ENCODE measurements at places on chromosomes 1 and 21.

GRCh38 chr1:5651964-5652821 is 340.0 kb downstream of the NPHP4 start:
- DNase-seq = no peak

- no peak for DNase-seq
Observed at GRCh38 chr1:233245191-233245765, 50.2 kb downstream of the PCNX2 start.

GRCh38 chr21:45602106-45602505 is 41.4 kb upstream of the PCBP3 start:
- no peak for DNase-seq

DNA sequence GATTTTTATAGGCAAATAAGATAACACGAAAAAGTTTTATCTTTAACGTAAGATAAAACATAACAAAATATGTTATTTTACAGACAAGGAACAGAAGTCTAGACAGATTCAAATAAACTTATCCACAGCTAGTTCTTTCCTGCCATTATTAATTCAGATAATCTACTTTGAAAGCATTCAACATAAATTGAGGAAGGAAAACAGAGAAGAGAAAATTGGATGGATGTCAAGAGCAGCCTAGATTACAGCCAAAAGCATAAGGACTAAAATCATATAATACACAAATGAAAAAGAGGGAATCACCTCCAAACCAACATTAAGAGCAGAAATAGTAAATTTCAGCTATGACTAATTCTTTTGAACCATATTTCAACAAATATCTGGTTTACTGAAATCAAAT is 15.5 kb downstream of the TRIM33 start:
- no peak for DNase-seq

GRCh38 chr1:5481889-5482288 is 510.3 kb downstream of the NPHP4 start:
- DNase-seq = peak; percentile 13

GRCh38 chr1:240611228-240611618 is 732 bp downstream of the GREM2 start:
- DNase-seq = no peak

GRCh38 chr1:228974273-228974672 is 239.0 kb downstream of the RHOU start:
- DNase-seq = no peak

DNA sequence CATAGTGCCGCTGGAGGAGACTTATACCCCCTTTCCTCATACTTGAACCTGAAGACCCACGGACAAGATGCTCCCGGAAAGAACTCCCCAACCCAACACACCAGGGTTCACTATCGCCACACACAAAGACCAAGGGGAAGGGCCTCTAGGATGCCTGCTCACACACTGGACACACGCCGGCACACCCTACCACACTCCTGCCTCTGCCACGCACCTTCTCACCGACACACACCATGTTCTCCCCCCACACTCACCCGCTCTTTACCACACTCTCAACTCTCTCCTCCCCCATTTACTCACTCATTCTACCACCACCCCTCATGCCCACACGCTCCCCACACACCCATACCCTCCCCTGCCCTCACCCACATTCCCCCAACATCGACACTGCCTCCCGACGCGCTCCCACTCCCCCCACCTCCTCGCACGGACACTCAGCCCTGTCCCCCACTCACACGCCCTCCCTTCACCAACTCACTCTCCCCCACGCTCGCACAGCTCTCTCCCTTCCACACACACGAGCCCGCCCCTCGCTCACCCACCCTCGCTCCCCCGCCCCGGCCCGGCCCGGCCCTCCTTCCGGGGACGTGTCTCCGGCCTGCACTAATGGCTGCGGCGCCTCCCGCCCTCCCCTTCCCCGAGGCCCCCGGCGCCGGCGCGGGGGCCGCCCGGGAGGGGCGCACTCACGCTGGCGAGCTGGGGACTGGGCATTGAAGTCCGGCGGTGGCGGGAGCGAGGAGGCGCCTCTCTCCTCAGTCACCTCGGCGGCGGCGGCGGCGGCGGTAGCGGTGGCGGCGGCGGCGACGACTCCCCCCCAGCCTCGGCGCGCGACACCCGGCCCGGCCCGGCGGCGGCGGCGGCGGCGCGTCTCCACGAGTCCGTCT is 626 bp downstream of the PTP4A2 start:
- DNase-seq = no peak

- DNase-seq = no peak
Observed at GRCh38 chr1:245953876-245954660, 553.0 kb downstream of the SMYD3 start.

- no peak for DNase-seq
Observed at GRCh38 chr1:213767683-213768082, 220.1 kb upstream of the PROX1 start.

GRCh38 chr21:45004481-45005247 is 64.8 kb downstream of the SLX9 start:
- no peak for DNase-seq

DNA sequence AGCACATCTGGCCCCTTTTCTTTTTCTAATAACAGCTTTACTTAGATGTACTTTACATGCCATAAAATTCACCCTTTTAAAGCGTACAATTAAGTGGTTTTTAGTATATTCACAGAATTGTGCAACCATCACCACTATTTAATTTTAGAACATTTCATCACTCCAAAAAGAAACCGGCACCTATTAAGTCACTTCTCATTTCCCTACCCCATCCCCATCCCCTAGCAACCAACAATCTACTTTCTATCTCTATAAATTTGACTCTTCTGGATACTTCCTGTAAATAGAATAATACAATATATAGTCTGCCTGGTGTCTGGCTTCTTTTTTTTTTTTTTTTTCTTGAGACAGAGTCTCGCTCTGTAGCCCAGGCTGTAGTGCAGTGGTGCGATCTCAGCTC is 59.5 kb upstream of the ENAH start:
- no peak for DNase-seq

DNA sequence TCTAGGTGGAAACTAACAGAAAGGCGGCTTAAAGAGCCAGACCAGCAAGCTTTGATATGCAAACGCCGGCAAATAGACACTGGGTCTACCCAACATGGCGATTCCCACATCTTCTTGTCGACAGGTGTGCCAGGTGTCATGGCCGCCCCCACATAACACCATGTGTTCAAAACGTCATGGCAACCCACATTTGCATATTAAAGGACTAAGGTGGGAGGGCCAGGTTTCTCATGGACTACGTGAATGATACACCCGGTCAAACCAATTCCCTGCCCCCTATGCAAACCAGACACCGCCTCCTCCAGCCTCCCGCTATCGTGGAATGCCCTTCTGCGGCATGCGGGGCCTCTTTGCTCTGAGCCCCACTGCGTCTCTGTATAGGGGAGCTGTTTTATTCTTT is 41.3 kb downstream of the ICOSLG start:
- DNase-seq = no peak

DNA sequence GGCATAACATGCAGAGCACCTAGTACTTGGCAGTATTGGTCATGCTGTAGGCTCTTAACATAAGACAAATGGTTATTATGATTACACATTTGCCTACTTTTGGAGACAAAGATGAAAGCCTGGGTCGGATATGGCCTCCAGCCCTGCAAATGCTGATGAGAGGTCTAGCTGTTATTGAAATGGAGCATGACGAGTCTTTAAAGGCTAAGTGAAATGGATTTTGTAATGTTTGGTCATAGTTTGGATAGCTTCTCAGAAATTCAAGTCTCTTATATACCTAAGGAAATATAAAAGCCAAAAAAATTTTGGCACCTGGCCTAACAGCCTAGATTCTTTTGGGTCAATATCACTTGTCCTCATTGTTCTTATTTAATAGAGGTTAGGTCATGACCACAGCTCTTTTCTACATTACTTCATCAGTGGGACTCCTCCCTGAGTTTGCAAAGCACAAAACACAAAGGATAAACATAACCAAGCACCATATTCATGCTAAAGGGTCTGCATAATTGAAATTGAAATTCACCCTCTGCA is 69.2 kb upstream of the WLS start:
- DNase-seq = no peak

GRCh38 chr1:47738560-47739182 is 258.5 kb downstream of the TRABD2B start:
- DNase-seq = peak; percentile 12

DNA sequence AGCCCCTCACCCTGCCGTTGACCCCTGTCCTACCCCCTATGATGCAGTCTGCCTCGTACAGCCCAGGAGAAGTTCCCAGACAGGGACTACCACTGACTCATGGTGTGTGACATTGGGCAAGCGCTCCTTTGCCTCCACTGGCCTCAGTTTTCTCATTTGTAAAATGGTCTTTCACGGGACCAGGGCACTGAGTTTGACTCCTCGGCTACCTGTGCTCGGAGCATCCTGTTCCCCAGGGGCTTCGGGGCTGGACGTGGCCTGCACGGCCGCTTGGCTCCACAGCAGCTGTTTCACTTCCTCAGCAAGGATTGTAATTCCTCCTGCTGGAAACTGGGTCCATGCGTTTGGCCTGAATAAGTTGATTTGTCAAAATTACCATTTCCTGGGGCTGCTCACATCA is 277.3 kb downstream of the MATN1 start:
- no peak for DNase-seq

- peak; percentile 68 for DNase-seq
Observed at GRCh38 chr1:58815069-58815685, 31.3 kb upstream of the JUN start.

- no peak for DNase-seq
Observed at GRCh38 chr1:84715342-84716019, 25.2 kb upstream of the SSX2IP start.

DNA sequence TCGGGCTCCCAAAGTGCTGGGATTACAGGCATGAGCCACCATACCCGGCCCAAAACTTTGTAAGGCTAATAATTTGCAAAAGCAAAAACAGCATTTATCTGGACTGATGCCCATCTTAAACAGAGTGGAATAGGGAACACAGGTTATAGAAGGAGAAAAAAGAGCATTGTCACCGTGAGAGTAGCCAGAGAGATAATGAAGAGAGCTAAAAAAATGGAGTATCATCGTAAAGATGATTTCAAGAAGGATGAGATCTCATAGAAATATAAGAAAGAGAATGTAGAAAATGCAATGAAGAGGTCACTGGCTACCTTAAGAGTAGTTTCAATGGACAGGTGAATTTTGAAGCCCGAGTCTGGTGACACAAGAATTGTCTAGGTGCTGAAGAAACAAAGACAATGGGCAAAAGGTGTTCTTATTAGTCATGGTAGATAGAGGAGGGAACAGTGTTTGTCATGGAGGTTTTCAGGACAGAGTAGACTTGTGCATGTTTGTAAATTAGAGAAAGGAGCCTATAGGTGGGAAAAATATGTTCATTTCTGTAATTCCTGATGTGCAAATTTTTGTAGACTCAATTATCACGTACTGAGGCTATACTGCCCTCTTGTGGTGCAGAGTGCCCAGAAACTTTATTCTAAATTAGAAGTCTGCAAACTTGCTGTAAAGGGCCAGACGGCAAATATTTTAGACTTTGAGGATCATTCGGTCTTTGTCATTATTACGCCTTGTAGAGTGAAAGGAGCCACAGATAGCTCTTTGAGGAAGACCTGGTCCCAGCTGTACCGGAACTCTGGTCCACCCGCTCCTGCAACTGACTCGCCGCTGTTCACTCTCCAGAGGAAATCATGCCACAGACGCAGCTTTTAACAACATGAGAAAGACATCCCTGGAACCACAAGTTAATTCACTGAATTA is 8.1 kb upstream of the TMEM183A start:
- peak; percentile 25 for DNase-seq

DNA sequence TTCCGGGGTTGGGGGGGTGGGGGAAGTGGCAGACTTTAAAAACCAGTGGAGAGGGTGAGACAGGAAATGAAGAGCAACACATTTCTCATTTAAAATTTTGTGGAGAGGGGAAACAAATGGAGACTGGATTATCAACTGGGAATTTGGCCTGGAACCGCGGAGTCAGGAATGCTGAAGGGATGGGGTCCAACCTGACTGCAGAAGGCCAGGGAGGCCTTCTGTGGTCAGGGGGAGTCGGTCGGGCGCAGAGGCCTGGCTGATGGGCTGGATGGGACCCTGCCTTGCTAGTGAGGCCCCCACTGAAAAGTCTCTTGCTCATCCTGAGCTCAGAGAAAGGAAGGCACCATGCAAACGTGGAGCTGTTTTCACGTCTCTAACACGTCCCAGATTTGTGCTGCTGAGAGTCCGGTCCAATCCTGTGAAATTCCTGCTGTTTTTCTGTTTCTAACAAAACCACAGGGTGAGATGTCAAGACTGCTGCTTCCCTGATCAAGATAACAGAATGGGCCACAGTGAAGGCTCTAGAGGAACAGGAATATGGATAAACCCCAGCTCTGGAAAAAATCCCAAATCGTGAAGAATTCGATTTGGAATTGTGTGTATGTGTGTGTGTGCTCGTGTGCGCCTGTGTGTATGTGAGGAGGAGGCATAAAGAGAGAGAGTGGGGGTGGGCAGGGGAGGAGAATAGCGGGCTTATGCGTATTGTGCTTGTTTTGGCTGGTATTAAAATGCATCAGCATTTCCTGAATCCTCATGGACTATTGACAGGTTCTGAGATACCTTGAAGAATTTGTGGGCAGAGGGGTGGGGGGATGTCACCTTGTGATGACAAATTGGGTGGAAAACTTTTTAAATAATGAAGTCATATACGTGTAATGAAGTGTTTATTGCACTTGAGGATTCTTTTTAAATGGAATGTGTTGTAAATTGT is 117.4 kb downstream of the NGF start:
- DNase-seq = no peak

DNA sequence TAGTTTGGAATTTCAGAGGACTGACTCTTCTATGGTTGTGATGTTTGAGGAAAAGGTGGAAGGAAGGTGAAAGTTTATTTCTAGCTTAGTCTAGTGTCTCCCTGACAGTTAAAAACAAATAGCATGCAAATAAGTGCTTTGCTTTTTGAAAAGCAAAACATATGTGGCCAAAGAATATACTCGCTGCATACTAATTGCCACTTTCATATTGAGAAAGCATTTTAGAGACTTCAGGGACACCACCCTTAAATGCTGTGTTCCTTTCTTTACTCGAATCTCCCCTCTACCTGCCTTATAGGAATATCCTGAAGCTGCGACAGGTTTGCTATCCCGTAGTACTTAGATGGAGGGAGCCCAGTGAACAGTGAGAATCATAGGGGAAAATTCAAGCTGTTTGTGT is 23.2 kb downstream of the GLUL start:
- no peak for DNase-seq

DNA sequence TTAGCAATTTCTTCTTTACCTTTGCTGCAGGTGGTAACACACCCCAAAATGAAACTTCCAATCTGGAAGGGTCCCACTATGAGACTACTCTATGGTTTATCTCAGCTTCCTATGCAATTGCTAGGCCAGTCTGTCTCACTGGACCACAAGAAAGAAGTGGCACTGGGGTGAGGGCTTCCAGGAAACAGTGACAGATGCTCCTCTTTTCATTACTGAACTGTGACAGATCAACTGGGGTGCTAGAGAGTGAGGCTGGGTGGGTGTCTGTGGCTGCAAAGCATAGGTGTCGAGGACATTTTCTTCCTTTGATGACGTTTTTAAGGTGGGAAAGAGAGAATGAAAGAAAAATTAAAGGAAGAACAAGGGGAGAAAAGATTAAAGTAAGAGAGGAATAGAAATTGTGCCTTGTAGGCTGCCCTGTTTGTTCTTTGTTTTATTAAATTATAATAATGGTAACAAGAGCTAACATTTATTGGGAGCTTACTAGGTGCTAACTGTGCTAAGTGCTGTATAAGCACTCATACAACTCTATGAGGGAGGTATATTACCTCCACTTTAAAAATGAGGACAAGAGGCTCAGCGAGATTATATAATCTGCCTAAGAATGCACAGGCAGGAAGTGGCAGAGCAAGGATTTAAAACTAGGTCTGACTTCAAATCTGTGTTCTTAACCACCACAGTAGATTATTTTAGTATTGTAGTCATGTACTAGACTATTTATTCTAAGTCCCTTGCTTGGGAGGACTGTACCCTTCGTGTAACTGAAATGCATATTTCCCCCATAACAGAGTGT is 27.8 kb upstream of the DMRTA2 start:
- no peak for DNase-seq

- DNase-seq = no peak
Observed at GRCh38 chr1:81554534-81554933, 246.2 kb upstream of the ADGRL2 start.

Measured in A549 (cell line).